ENCODE measurements at places on chromosomes 6 and 20. TPM values are rescaled to one million over a fixed set of nuclear protein-coding genes. Genes with fewer than 3 reads are reported as not detected.

- H3K4me1 ChIP-seq = peaks cover 23% of the 10 kb centered on the region
- peaks cover 5% of the 10 kb centered on the region for H3K27me3 ChIP-seq
- H3K4me3 ChIP-seq = no peak overlapping the region
- H3K36me3 ChIP-seq = no peaks in the 10 kb centered on the region
Observed at GRCh38 chr6:159716247-159717096, 10.8 kb upstream of the WTAP start.

GRCh38 chr6:146582857-146583256, 15.9 kb upstream of the ADGB start:
- no peaks in the 10 kb centered on the region for H3K36me3 ChIP-seq
- no peak overlapping the region for H3K4me3 ChIP-seq
- DNase-seq = no peak
- H3K27me3 ChIP-seq = no peaks in the 10 kb centered on the region

DNA sequence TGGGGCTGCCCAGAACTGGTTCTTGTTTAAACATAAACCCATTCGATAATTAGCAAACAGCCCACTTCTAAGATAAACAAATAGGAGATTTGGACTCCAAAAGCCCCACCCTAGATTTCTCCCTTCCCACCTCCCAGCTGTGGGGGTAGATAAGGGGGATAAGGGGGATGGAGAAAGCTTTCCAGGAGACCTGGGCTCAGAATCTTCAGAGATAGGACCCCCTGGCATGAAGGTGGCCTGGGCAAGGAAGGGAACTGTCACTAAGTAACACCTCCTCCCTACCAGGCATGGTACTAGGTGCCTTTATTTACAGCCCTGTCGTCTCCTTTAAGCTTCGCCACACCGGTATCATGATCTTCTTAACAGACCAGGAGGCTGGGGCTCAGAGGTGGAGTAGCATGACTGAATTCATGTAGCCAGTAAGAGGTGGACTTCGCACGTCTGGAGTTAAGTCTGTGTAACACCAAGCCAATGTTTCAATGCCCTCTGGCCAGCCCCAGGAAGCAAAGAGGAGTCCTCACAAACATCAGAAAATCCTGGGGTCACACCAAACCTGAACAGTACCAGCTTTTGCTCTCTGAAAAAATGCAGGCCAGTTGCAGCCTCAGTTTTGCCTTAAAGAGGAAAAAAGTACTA, 4.6 kb downstream of the SDC4 start:
- no peaks in the 10 kb centered on the region for H3K27me3 ChIP-seq
- peaks cover 9% of the 10 kb centered on the region for H3K36me3 ChIP-seq
- peak overlapping the region; percentile 86 for H3K27ac ChIP-seq
- DNase-seq = peak; percentile 54

DNA sequence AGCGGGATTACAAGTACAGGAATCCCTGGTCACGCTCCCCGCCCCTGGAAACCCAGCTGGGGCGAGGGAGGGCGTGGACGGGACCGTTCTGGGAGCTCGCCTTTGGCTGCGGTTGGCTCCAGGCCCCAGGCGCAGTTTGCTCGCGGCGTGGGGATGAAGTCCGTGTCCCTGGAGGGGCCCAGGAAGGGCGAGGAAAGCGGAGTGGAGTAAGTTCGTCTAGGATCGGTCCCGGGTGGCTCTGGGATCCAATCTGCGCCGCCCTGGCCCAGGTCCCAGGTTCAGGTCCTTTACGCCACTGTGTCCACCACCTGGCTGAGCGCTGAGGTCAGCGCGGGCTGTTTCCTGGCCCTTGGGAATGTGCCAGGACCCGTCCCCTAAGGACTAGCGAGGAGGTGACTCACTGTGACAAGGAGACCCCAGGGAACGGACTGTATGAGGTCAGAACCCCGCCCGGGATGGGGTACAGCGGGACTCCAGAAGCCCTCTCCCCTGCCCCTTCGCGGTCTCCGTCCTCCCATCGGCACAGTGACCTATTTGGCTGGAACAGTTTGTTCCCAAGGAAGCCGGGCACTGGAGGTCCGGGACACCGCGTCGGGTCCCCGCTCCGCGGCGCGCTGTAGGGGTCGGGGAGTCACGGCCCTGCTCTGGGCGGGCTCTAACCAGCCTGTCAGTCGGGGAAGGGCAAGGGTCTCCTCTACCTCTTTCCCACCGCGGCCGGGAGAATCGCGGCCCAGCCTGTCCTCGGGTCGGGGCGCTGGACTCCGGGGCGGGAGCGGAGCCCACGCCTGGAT, 724 bp downstream of the CDKN1A start:
- H3K36me3 ChIP-seq = no peaks in the 10 kb centered on the region
- peaks cover 29% of the 10 kb centered on the region for H3K27me3 ChIP-seq
- peaks cover 40% of the 10 kb centered on the region for H3K4me1 ChIP-seq
- peak overlapping the region; percentile 50 for H3K4me3 ChIP-seq
- no peak for DNase-seq

DNA sequence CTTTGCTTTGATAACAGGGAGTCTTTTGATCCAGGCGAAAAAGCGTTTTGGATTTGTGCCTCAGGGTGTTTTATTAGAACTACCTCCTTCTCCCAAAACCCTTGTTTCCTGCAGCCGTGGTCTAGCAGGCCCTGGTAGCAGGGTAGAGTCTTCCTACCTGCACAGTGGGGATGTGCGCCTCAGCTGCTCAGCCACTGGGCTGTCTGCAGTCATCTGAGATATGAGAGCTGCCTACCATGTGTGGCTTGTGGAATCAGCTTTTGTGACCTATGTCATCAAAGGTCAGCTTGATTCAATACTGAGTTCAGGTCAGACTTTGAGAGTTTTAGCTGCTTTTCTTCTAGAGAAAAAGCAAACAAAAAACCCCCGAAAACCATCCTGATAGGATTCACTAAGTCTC, 279.5 kb downstream of the CLIC5 start:
- H3K27ac ChIP-seq = no peak overlapping the region

Gene TCP11
- not detected for total RNA-seq
